ENCODE measurements at places on chromosomes 4 and X.

- no peak for DNase-seq
These were observed 150.1 kb downstream of the DHX15 start for GRCh38 chr4:24434241-24434640.

- no peak for DNase-seq
These were observed 9.2 kb downstream of the PWWP3B start for GRCh38 chrX:106177106-106177981.

GRCh38 chr4:145251391-145251790 lies 71.0 kb upstream of the OTUD4 start:
- DNase-seq: no peak

- DNase-seq: no peak
These were observed 33.2 kb downstream of the HTT start for GRCh38 chr4:3107691-3108121.

GRCh38 chr4:105462576-105462975 lies 11.3 kb downstream of the PPA2 start:
- no peak for DNase-seq
